T-cell (primary cell): ENCODE measurements at places on chromosomes 13 and 19.

- H3K36me3 ChIP-seq = no peaks in the 10 kb centered on the region
- H3K4me1 ChIP-seq = no peaks in the 10 kb centered on the region
- DNase-seq = no peak
- H3K27me3 ChIP-seq = no peaks in the 10 kb centered on the region
Measured at GRCh38 chr13:26923824-26924605, 163.4 kb upstream of the GPR12 start.

DNA sequence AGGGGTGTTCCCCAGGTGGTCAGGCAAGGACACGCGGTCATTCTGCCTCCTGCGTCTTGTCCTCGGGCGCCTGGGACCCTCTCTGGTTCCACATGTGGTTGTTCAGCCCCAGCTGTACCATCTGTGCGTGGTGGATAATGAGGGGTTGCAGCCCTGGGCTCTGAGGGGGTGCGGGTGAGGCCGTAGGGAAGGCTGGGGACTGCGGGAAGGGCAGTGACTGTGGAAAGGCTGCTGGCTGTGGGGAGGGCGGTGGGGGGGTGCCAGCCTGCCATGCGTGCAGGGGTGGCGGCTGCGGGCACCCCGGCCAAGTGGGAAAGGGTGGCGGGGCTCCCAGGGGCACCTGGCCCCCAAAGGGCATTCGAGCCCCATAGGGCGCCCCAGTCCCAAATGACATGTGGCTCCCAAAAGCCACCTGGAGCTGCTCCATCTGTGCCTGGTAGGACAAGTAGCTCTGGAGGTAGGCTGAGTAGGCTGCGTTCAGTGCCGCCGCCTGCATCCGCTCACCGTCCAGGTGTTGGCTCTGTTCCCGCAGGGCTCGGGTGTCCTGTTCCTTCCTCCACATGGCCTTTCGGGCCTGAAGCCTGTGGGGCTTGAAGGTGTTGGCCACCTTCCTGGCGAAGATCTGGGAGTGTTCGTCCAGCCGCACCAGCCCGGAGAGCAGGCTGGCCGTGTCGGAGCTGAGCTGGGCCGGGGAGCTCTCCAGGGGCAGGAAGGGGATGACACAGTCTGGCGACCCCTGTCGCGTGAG, 15.1 kb downstream of the TICAM1 start:
- no peak for DNase-seq
- H3K4me1 ChIP-seq = no peaks in the 10 kb centered on the region
- H3K27ac ChIP-seq = no peak overlapping the region
- no peak overlapping the region for H3K4me3 ChIP-seq

- no peaks in the 10 kb centered on the region for H3K36me3 ChIP-seq
- no peaks in the 10 kb centered on the region for H3K27me3 ChIP-seq
- no peak for DNase-seq
- H3K4me3 ChIP-seq = no peak overlapping the region
- no peaks in the 10 kb centered on the region for H3K4me1 ChIP-seq
Measured at GRCh38 chr13:107119989-107120881, 552.3 kb upstream of the ARGLU1 start.

DNA sequence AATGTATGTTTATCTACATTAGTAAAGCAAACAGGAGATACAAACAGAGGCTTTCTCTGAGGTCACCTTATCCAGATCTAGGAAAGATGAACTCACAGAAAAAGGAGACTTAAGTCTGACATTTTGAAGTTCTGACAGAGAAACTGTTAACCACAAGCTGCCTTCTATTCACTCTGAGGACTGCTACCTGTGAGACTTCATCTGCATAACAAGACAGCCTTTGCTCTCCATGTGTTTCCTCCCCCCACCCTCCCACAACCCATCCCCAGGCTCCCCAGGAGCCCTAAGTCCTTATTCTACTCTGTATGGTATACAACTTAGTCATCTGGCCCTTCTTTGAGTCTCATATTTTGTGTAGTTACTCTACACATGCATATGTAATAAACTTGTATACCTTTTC, 699.0 kb downstream of the FGF9 start:
- no peaks in the 10 kb centered on the region for H3K4me1 ChIP-seq
- no peaks in the 10 kb centered on the region for H3K36me3 ChIP-seq
- no peak for DNase-seq
- H3K27me3 ChIP-seq = no peaks in the 10 kb centered on the region

DNA sequence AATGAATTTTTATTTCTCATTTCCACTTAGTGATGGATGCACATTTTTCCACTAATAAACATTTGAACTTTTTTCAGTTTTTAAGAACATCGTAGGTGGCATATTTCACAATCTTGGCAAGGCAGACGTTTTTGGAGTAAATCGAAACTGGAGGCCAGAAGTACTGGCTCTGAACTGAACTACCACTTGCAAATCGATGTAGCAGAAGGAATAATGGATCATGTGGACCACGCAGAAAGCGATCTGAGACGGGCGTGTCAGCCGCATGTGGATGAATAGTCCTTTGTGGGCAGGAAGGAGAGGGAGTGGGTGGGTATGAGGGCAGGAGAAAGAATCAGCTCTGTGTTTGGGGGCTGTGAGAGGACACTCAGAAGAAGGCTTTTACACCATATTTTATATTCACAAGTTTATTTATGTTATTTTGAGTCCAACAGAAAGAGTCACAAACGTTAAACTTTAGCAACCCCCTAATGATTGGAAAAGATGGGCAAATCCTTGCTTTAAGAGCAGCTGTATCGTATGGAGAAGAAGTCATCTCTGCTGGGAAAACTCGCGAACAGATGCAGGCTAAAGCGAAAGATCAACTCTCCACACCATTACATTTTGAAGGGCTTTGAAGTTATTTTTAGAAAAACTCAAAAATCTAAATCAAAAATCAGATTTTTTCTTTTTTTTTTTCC, 90.5 kb downstream of the COL4A2 start:
- no peak for DNase-seq
- no peak overlapping the region for H3K27ac ChIP-seq
- no peaks in the 10 kb centered on the region for H3K27me3 ChIP-seq
- H3K36me3 ChIP-seq = no peaks in the 10 kb centered on the region

DNA sequence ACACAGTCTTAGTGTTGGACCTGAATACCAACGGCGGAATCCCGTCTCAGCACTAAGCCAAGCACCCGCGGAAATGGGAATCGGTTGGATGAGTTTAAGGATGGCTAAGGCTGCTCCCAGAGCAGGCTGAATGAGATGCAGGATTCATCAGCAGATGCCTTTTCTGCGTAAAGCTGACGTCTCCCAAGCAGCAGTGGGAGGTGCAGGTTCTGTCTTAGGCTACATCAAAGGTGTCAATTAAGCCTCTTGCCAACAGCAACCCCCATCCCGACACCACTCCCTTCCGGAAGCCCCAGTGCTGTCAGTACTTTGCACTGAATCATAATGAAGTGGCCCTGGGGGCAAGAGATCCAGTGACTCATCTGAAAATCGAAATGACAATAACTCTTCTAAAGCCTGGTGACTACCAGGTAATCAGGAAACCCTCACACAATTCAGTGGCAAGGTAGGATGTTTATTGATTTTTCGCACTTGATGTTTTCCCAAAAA, 275.6 kb downstream of the DCLK1 start:
- no peak for DNase-seq
- H3K4me3 ChIP-seq = no peak overlapping the region
- no peaks in the 10 kb centered on the region for H3K36me3 ChIP-seq
- peaks cover 4% of the 10 kb centered on the region for H3K27me3 ChIP-seq
- no peaks in the 10 kb centered on the region for H3K4me1 ChIP-seq
- H3K27ac ChIP-seq = no peak overlapping the region

DNA sequence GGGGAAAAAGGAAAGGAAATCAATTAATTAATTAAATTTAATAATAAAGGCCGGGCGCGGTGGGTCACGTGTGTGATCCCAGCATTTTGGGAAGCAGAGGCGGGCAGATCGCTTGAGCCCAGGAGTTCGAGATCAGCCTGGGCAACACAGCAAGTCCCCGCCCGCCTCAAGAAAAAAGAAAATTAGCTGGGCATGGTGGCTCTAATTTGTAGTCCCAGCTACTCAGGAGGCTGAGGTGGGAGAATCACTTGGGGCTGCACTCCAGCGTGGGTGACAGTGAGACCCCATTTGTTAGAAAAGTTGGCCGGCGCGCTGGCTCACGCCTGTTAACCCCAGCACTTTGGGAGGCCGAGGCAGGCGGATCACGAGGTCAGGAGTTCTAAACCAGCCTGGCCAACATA, 733 bp upstream of the CD320 start:
- no peak overlapping the region for H3K27ac ChIP-seq
- H3K36me3 ChIP-seq = peaks cover 5% of the 10 kb centered on the region
- H3K27me3 ChIP-seq = no peaks in the 10 kb centered on the region
- DNase-seq = no peak

DNA sequence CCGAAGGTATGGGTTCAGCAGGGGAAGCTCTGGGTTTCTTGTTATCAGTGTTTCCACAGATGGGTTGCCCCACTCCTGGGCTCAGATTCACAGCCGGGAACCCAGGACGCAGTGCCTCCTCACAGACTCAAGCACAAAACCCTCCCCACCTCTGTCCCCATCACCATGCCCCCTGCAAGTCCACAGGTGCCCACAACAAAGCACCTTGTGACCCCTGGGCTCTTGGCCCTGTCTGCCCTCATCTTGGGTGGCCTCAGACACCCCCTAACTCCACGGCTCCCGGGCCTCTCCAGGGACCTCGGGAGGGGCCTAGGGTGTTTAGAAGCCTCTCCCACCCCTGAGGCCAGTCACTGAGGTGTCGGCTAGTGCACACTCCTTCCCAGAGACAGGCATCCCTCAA, 231.7 kb downstream of the TUBA3C start:
- H3K27ac ChIP-seq = no peak overlapping the region
- DNase-seq = no peak
- H3K4me1 ChIP-seq = no peaks in the 10 kb centered on the region
- no peak overlapping the region for H3K4me3 ChIP-seq

DNA sequence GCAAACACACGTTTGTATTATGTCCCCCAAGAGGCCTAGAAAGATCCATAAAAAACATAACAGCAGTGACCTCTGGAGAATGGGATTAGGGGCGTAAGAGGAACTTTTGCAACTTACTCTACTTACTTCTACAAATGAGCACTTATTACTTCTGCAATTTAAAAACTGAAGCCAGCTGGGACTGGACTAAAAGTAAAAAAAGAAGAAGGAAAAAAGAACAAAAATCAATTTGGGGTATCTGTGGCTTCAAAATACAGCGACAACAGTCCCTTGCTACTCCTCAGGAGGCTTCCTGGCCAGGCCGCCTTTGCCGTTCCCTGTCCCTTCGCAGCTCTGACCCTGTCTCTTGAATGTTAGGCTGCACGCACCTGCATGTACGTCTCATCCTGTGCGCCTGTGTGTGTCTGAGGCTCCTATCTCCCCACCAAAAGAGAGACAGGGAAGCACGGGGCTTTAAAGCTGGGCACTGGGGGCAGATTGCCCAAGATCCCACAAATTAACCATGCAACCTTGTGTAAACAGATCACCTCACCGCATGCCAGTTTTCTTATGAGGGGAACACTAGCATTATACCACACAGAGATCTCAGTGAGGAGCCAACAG, 12.1 kb upstream of the FKRP start:
- DNase-seq = no peak
- no peak overlapping the region for H3K4me3 ChIP-seq
- no peaks in the 10 kb centered on the region for H3K27me3 ChIP-seq

- H3K27ac ChIP-seq = no peak overlapping the region
- no peaks in the 10 kb centered on the region for H3K36me3 ChIP-seq
- no peak for DNase-seq
- no peaks in the 10 kb centered on the region for H3K4me1 ChIP-seq
- peaks cover 57% of the 10 kb centered on the region for H3K27me3 ChIP-seq
Measured at GRCh38 chr19:33300894-33301143, 1.5 kb downstream of the CEBPA start.

DNA sequence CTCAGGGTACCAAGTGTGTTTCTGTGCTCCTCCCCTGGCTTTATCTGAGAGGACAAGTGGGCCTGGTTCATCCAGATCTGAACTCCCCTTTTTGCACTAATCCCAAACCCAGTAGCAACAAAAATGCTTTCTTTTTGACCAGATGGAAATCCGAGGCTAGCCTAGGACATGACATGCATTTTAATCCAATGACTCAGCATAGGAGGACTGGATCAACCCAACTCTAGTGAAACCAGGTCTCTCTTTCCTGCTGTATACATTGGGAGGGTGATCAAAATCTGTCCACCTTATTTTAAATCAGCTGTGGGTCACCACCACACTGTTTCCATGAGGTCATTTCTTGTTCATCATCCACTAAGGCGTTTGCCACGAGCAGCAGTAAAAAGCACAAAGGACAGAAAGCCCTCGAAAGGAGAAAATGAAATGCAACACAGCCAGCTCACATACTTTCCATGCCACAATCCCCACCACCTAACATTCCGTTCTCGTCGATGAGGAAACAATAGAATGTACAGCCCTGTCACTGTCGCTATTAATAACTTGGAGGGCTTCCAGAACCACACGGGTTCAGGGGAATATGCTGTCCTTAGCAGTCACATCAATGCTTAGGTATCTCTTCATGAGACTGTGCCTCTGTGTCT, 543.0 kb downstream of the IRS2 start:
- H3K27ac ChIP-seq = no peak overlapping the region
- no peak for DNase-seq
- no peaks in the 10 kb centered on the region for H3K4me1 ChIP-seq
- H3K27me3 ChIP-seq = no peaks in the 10 kb centered on the region
- no peaks in the 10 kb centered on the region for H3K36me3 ChIP-seq
- no peak overlapping the region for H3K4me3 ChIP-seq

DNA sequence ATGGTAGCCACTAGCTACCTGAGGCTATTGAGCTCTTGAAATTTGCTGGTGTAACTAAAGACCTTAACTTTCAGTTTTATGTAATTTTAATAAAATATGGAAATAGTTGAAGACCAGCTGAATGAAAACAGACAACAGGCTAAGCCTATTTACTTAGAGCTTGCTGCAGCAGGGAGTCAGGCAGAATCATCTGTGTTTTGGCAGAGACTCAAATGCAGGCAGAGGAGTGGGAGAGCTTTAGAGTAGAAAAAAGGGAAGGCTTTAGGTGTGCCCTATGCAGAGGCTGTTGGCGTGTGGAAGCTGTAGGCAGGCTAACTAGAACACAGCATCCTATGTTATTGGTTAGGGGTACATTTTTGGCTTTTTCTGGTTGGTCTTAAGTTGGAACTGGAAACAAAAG, 304.9 kb upstream of the NBEA start:
- no peak overlapping the region for H3K4me3 ChIP-seq
- no peak for DNase-seq
- H3K27me3 ChIP-seq = no peaks in the 10 kb centered on the region
- no peak overlapping the region for H3K27ac ChIP-seq
- no peaks in the 10 kb centered on the region for H3K4me1 ChIP-seq
- no peaks in the 10 kb centered on the region for H3K36me3 ChIP-seq

GRCh38 chr19:31334101-31334848, 15.0 kb downstream of the TSHZ3 start:
- H3K4me3 ChIP-seq = no peak overlapping the region
- H3K4me1 ChIP-seq = peaks cover 8% of the 10 kb centered on the region
- H3K27me3 ChIP-seq = no peaks in the 10 kb centered on the region
- DNase-seq = no peak
